ENCODE measurements at places on chromosomes 13 and 19. TPM values are rescaled to one million over a fixed set of nuclear protein-coding genes. Genes with fewer than 3 reads are reported as not detected.

DNA sequence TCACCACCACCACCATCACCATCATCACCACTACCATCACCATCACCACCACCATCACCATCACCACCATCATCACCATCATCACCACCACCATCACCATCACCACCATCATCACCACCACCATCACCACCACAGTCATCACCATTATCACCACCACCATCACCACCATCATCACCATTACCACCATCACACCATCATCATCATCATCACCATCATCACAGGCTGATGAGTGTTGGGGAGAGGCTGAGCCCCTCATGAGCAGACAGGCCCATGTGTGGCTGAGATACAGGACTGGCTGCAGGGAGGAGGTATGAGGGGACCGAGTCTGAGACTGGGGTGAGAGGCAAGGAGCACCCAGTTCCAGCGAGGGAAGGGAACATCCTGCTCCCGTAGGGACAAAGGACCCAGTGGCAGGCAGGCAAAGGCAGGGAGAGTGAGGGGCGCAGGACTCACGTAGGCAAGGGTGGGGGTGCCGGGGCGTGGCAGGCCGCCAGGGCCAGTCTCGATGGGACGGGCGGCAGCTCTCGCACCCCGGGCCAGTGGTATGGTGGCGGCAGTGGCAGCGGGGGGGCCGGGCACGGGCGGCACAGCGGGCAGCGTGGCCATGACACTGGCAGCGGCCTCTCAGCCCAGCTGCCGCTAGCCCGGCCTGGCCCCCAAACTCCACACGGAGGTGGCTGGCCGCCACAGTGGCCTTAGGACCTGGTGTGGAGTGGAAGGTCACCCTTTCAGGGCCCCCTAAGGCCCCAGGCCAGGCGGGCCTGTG lies 2.7 kb downstream of the NTN5 start:
- no peaks in the 10 kb centered on the region for H3K27me3 ChIP-seq
- no peak overlapping the region for H3K27ac ChIP-seq
- H3K4me3 ChIP-seq: no peak overlapping the region
- peaks cover 2% of the 10 kb centered on the region for H3K4me1 ChIP-seq
- no peak for DNase-seq

ZNF763 gene
- 0.51 TPM for total RNA-seq

- H3K36me3 ChIP-seq: no peaks in the 10 kb centered on the region
- H3K4me1 ChIP-seq: peaks cover 5% of the 10 kb centered on the region
- no peak overlapping the region for H3K27ac ChIP-seq
- no peak overlapping the region for H3K4me3 ChIP-seq
These were observed 505.1 kb downstream of the FOXO1 start for GRCh38 chr13:40161351-40161810.

- H3K4me1 ChIP-seq: no peaks in the 10 kb centered on the region
- no peak overlapping the region for H3K4me3 ChIP-seq
- no peaks in the 10 kb centered on the region for H3K27me3 ChIP-seq
- no peak overlapping the region for H3K27ac ChIP-seq
- peaks cover 3% of the 10 kb centered on the region for H3K36me3 ChIP-seq
These were observed 24.1 kb downstream of the ADGRL1 start for GRCh38 chr19:14181906-14182305.

DNA sequence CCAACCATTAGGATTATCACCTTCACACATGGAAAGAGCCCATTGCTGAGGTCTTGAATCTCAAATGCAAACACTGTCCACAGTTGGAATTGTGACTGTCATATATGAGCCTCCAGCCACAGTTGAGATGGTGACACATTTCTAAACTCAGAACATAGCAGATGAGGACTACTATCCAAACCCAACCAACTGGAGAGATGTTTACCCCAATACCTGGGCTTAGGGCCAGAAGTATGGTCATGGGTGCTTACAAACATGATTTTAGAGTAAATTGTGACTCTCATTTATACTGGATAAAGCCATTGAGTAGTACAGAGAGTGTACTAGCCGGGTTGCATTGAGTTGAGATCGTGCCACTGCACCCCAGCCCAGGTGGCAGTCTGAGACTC lies 14.0 kb upstream of the ZNF681 start:
- H3K36me3 ChIP-seq: peaks cover 30% of the 10 kb centered on the region
- DNase-seq: no peak
- no peaks in the 10 kb centered on the region for H3K4me1 ChIP-seq
- H3K27me3 ChIP-seq: no peaks in the 10 kb centered on the region

FAM216B gene
- total RNA-seq: not detected

- peaks cover 13% of the 10 kb centered on the region for H3K4me1 ChIP-seq
- H3K27ac ChIP-seq: no peak overlapping the region
- DNase-seq: peak; percentile 91
- H3K36me3 ChIP-seq: peaks cover 23% of the 10 kb centered on the region
- no peaks in the 10 kb centered on the region for H3K27me3 ChIP-seq
- H3K4me3 ChIP-seq: no peak overlapping the region
These were observed 5.3 kb downstream of the DENND1C start for GRCh38 chr19:6476155-6476895.

DNA sequence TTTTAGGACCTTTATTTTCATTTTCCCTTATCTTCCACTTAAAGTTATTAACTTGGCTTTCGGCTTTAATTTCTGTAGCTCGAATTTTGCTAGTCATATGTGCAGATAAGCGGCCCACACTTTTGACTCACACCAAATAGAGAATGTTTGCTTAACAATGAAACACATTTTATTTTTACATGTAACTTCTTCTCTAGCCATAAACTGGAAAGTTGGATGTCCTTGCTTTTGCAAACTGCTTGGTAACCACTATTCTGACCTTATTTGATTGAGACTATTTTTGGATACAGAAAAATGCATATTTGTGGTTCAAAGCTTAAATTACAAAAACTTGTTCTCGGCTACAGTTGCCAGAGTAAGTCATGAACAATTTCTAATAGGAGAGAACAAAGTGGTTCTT lies 600.0 kb downstream of the KCTD12 start:
- H3K4me3 ChIP-seq: no peak overlapping the region
- no peaks in the 10 kb centered on the region for H3K4me1 ChIP-seq
- DNase-seq: no peak
- H3K27ac ChIP-seq: no peak overlapping the region
- H3K27me3 ChIP-seq: no peaks in the 10 kb centered on the region

- peaks cover 3% of the 10 kb centered on the region for H3K36me3 ChIP-seq
- DNase-seq: peak; percentile 85
- H3K27ac ChIP-seq: no peak overlapping the region
- peak overlapping the region; percentile 61 for H3K4me3 ChIP-seq
- H3K27me3 ChIP-seq: peaks cover 65% of the 10 kb centered on the region
These were observed 1.3 kb upstream of the ZIC2 start for GRCh38 chr13:99980201-99980823.

DNA sequence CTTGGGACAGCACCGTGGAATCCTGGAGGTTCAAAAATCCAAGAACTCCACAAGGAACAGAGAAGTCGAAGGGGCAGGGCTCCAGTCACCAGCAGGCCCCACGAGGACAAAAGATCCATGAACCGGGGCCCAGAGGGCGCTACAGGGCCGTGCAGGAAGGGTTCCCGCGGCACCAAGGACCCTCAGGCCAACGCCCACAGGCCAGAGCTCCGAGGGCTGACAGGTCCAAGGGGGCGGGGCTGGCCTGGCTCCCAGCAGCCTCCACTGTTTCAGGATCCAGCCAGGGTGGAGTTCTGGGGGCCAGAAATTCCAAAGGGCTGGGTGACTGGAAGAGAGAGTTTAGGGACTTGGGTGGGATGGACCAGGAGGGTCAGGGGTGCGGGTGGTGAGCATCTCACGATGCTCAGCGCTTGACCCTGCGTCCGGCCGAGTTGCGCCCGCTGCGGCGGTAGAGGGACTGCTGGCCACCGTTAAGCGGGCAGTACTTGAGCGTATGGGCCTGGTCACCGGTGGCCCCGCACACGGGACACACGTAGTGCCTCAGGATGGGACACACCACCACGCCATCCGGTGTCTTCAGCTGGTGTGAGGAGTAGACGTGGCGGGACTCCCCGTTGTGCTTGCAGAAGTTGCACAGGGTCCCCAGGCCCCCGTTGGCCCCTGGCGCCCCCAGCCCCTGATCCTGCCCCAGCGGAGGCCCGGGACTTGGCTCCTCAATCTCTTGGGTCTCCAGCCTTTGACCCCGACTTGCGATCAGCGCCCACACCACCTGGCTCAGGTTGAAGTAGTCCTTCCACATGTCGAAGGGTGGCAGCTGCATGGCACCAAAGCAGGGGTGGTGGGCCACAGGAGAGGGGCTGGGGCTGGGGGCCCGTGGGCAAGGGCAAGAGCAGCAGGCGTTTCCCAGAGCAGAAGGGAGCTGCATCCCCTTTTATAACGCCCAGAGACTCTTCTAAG lies at the start of gene NANOS2:
Gene NANOS2, minus strand, starts transcription at position 905 of the 957 bp plus-strand sequence. Its CDS starts 85 bp downstream, at position 820.
- H3K36me3 ChIP-seq: no peaks in the 10 kb centered on the region
- peak; percentile 69 for DNase-seq
- peaks cover 13% of the 10 kb centered on the region for H3K27me3 ChIP-seq

- H3K27me3 ChIP-seq: peaks cover 2% of the 10 kb centered on the region
- no peaks in the 10 kb centered on the region for H3K4me1 ChIP-seq
- no peak overlapping the region for H3K4me3 ChIP-seq
- H3K36me3 ChIP-seq: no peaks in the 10 kb centered on the region
These were observed 65.4 kb upstream of the RFC3 start for GRCh38 chr13:33752597-33752996.

FAAP24 gene
- total RNA-seq: 10.1 TPM

Measured in activated CD4-positive, alpha-beta T cell treated with anti-CD3 and anti-CD28 coated beads, Interleukin-2, amount 10 ng/mL, durations not matched to agents 24 days and 14 days (primary cell).